ENCODE measurements at places on chromosomes 3 and 15. TPM values are rescaled to one million over a fixed set of nuclear protein-coding genes. Genes with fewer than 3 reads are reported as not detected.

The DUOXA2 gene
- total RNA-seq: not detected

DNA sequence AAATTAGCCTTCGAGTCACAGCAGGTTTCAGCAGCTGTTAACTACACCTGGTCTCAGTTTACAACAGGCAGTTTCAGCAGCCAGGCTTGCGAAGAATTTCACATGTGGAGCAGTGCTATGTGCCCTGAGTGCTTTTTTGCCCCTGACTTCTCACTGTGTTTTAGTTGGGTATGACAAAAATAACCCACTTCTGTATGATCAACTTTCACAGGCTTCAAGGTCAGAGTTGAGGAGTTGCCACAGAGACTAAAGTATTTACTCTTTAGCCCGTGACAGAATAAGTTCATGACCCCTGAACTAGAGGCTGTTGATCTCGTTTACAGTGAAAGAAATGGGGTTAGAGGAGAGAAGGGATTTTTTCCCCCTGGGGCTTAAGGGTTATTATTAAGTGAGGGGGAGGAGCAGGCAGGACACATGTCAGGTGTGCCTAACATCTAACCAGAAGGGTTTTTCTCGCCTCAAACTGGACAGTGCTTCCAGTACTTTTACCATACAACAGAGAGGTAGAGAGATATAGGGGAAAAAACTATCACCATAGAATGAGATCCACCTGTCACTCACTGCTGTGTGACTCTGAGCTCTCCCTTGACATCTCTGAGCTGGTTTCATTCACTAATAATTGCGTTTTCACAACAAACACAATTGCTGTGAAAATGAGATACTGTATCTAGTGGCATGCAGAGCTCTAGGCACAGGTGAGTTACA is 14.0 kb upstream of the TOPBP1 start:
- no peak overlapping the region for H3K27ac ChIP-seq
- no peak for DNase-seq
- no peaks in the 10 kb centered on the region for H3K4me1 ChIP-seq
- peaks cover 18% of the 10 kb centered on the region for H3K27me3 ChIP-seq
- H3K4me3 ChIP-seq: no peak overlapping the region

GRCh38 chr15:63418811-63419210 is 37.2 kb upstream of the CA12 start:
- H3K4me1 ChIP-seq: peaks cover 14% of the 10 kb centered on the region
- H3K36me3 ChIP-seq: no peaks in the 10 kb centered on the region
- DNase-seq: no peak
- H3K4me3 ChIP-seq: no peak overlapping the region

The ADAMTS17 gene
- total RNA-seq: not detected

GRCh38 chr3:189834462-189834861 is 203.3 kb downstream of the TP63 start:
- no peak for DNase-seq
- no peaks in the 10 kb centered on the region for H3K36me3 ChIP-seq
- no peak overlapping the region for H3K4me3 ChIP-seq
- H3K27ac ChIP-seq: no peak overlapping the region

- H3K4me3 ChIP-seq: no peak overlapping the region
- no peak for DNase-seq
- no peak overlapping the region for H3K27ac ChIP-seq
- H3K36me3 ChIP-seq: no peaks in the 10 kb centered on the region
- no peaks in the 10 kb centered on the region for H3K4me1 ChIP-seq
Measured at GRCh38 chr3:83500931-83501330, 1457.9 kb upstream of the CADM2 start.

The UBXN7 gene
- total RNA-seq: 64.7 TPM
